ENCODE measurements at places on chromosomes 2 and 18. TPM values are rescaled to one million over a fixed set of nuclear protein-coding genes. Genes with fewer than 3 reads are reported as not detected.

CDK5R2 gene
- not detected for total RNA-seq

DNA sequence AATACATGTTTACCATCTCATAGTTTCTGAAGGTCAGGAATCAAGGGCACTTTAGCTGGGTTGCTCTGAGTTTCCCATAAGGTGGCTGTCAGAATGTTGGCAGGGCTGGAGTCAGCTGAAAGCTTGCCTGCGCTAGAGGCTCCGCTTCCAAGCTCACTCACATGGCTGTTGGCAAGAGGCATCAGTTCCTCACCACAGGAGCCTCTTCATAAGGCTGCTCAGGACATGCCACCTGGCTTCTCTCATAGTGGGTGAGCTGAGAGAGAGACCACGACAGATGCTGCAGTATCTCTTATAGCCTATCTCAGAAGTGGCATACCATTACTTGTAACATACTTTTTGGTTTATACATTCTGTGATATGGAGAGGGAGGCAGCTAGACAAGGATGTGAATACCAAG lies 7.2 kb downstream of the HADHB start:
- no peak for DNase-seq

CD8A gene
- 3.0 TPM for total RNA-seq

DNA sequence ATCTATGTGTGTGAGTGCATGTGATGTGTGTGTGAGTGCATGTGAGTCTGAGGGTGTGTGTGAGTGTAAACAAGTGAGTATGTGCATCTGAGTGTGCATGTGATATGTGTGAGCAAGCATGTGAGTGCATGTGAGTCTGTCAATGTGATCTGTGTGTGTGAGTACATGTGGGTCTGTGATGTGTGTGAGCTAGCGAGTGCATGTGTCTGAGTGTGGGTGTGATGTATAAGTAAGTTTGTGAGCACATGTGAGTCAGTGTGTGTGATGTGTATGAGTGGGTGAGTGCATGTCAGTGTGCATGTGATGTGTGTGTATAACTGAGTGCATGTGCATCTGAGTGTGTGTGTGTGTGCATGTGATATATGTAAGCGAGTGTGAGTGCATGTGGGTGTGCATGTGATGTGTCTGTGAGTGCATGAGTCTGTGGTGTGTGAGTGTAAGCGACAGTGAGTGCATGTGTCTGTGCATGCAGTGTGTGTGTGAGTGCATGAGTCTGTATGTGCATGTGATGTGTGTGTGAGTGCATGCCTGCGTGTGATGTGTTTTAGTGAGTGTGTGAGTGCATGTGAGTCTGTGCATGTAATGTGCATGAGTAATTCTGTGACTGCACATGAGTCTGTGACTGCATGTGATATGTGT lies 44.1 kb downstream of the COPS8 start:
- DNase-seq = no peak

- DNase-seq = no peak
Observed at GRCh38 chr2:24875272-24875671, 44.8 kb downstream of the ADCY3 start.

DNA sequence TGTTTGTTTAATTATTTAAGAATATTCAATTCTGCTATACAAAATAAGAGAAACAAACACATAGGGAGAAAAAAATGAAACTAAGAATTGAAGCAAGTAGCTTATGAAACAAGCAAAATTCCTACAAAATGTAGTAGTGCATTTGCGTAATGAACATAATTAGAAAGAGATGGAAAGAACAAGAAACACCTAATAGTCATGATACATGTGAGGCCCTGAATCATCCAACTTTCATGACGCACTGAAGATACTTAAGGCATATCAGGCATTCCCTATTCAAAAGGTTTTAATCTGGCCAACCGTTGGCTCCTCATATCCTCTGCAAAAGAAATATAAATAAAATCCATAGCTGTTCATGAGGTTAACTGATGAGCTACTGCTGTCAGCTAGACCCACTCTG lies 14.5 kb upstream of the NAB1 start:
- no peak for DNase-seq

GRCh38 chr2:56315376-56315775 lies 131.6 kb downstream of the CCDC85A start:
- no peak for DNase-seq

GRCh38 chr2:157305723-157306110 lies 19.9 kb downstream of the ERMN start:
- no peak for DNase-seq

UGGT1 gene
- 50.8 TPM for total RNA-seq

- DNase-seq = no peak
Observed at GRCh38 chr18:79588636-79589481, 90.7 kb upstream of the CTDP1 start.

- no peak for DNase-seq
Observed at GRCh38 chr18:32349728-32350395, 120.8 kb downstream of the GAREM1 start.

DNA sequence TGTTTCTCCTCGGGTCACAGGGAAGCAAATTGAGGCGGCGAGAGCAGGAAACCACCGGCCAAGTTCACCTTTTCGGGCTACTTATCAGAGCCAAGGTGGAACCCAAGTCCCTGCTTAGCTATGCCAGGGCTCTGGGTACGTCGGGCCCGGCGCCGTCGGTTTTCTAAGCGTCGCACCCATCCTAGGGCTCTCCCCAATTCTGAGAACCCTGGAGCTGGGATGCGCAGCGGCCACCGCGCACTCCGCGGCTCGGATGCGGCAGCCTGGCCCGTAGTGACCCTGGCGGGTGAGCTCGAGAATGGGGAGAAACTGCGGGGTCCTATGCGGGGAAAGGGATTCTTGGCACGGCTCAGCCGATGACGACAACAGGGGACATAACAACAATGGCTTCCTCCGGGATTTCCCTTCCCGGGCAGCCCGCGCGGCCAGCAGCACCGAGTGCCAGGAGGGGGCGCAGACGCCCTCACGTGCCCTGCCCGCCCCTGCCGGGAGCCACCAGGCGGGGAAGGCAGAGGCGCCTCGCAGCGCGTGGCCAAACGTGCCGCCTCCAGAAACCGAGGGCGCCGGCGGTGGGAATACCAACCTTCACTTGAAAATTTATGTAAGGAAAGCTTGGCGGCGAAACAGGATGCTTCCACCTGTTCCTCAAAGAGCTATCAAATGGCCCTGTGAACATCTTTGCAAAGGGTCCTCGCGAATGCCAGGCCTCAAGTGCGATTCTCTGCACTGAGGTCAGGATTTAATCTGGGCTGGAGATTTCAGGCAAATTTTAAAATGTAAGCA lies 2.1 kb upstream of the SLC30A3 start:
- peak; percentile 82 for DNase-seq

INPP5D gene
- total RNA-seq = 54.9 TPM

GRCh38 chr2:11028407-11028916 lies 116.7 kb downstream of the KCNF1 start:
- DNase-seq = no peak

GRCh38 chr2:240202586-240202985 lies 62.1 kb upstream of the OTOS start:
- DNase-seq = no peak
